Fibroblast of skin of scalp (primary cell): ENCODE measurements at places on chromosomes 3 and 15.

GRCh38 chr3:134030379-134031347 is 938 bp upstream of the SLCO2A1 start:
- DNase-seq: no peak

GRCh38 chr3:129032716-129033115 is 27.9 kb upstream of the GP9 start:
- DNase-seq: no peak

- DNase-seq: no peak
Observed at GRCh38 chr3:177981576-177981975, 554.7 kb upstream of the KCNMB2 start.

DNA sequence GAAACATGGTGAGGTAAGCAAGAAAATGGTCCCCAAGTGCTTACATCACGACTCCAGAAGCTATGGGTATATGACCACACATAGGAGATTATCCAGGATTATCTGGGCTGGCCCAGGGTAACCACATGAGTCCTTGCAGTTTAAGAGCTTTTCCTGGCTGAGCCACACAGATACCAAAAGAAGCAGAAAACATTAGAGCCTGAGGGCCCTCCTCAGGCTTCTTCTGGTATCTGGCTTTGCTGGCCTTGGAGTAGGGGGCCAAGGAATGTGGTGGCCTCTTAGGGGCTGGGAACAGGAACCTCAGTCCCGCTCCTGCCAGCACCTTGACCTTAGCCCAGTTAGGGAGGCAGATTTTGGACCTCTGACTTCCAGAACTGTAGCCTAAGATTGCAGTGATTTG is 259.1 kb downstream of the KCNMB2 start:
- DNase-seq: no peak

- no peak for DNase-seq
Observed at GRCh38 chr3:128432971-128433836, 33.5 kb downstream of the DNAJB8 start.
